ENCODE measurements at places on chromosomes 5 and 9.

GRCh38 chr9:116191576-116192415 is 38.2 kb downstream of the PAPPA start:
- no peak for DNase-seq

DNA sequence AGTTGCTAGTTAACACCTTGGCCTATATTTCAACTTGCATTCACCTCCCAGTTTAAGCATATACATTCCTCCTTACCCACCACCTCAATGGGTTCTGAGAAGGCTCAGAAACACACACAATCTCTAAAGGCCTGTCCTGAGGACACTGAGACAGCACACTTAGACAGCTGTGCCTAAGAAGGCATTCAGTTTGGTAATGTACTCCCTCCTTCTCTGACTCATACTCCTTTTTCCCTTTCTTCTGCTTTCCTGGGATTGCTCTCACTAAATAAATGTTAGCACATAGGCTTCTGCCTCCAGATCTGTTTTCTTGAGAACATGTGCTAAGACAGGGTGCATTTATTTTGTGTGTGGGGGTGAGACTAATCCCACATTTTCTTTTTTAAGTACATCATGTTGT is 456.8 kb upstream of the CDH6 start:
- DNase-seq = no peak

- DNase-seq = no peak
These were observed 312.2 kb downstream of the EPB41L4A start for GRCh38 chr5:112106878-112107277.

DNA sequence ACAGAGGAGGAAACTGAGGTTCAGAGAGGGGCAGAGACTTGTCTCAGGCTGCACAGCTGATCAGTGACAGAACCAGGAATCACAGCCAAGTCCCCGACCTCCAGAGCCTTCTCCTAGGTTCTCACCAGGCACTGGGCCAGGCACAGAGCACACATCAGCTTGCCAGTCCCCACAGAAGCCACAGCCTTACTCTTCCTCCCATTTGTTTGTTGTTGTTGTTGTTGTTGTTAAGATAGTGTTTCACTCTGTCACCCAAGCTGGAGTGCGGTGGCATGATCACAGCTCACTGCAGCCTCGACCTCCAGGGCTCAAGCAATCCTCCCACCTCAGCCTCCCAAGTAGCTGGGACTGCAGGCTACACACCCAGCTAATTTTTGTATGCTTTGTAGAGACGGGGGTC is 41.4 kb downstream of the NAIF1 start:
- no peak for DNase-seq

- DNase-seq = no peak
These were observed 29.3 kb upstream of the PDE8B start for GRCh38 chr5:77181173-77181572.

DNA sequence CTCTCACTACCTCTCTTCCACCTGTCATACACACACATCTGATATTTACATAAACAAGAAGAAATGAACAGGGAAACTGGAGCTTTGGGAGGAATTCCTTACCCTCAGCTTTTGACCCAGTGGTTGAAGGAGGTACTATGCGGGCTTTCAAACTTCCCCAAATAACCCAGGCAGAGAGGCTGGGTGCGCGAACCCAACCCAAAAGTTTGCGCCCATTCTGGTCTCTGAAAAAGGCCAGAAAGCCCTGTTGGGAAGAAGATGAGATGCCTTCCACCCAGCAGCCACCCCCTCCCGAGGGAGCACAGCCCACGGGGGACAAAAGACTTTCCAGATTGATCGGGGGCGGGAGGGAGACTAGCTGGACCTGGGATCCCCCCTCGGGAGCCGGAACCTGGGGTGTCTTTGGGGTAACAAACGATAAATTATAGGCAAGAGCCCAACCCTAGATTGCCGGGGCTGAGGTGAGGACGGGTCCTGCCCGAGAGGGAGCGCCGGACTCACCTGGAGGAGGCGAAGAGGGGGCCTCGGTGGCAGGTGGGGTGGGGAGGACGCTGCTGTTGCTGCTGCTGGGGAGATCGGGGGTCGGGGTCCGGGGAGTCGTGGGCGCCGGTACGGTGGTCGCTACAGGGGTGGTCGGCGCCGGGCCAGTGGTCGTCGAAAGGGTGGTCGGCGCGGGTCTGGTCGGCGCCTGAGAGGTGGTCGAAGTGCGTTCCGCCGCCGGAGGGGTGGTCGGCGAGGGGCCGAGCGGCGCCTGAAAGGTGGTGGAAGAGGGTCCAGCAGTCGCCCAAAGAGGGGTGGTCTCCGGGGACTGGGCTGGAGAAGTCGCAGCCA is 798 bp downstream of the MEGF9 start:
- no peak for DNase-seq

All from stimulated activated CD8-positive, alpha-beta memory T cell treated with anti-CD3 and anti-CD28 coated beads, Interleukin-4, amount 100 ng/mL, for 1 hour (primary cell).